Cortex of kidney (tissue), 1 donor: ENCODE measurements at places on chromosomes 13 and 19.

DNA sequence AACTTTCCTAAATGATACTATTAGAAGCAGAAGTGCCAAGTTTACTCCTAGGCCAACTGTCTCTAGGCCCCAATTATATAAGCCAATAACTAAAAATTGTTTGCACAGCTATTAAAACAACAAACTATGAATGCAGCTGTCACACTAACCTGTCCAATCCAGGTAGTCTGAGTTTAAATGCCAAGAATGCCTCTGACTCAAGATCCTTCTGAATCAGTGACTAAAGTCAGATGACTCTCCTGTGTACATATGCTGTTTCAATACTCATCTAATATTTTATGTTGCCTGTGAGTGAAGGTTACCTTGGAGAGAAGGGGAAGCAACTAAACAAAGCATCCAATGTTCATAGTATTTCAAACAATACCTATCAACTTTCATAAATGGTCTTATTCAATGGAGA, 257.0 kb downstream of the ENOX1 start:
- DNase-seq = no peak

DNA sequence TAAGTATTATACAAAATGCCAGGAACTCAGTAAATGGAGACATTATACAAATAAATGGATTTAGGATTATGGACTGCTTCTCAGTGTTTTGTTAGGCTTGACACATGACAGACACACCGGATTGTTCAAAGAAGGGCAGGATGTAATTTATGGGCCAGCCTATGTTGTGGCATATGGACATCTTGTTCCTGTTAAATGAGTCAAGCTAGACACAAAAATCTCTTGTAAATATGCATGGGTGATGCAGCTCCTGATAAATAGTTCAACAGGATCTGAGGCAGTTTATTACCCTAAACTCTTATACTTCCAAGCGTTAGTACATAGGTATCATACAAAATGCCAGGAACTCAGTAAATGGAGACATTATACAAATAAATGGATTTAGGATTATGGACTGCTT, 502.3 kb downstream of the TBC1D4 start:
- no peak for DNase-seq

GRCh38 chr13:20303636-20304035, 71.5 kb upstream of the GJB6 start:
- no peak for DNase-seq

GRCh38 chr19:5336195-5336965, 4.2 kb downstream of the PTPRS start:
- DNase-seq = no peak

- no peak for DNase-seq
Observed at GRCh38 chr13:32001154-32001768, 30.3 kb upstream of the FRY start.
